ENCODE measurements at places on chromosomes 16 and 17.
A peak's percentile ranks its signal among the peaks of the same experiment; 100 is the strongest.

- peak; percentile 50 for DNase-seq
Measured at GRCh38 chr17:42989726-42990652, 8.2 kb upstream of the RPL27 start.

GRCh38 chr17:30084788-30085187, 31.8 kb upstream of the NSRP1 start:
- DNase-seq = no peak

DNA sequence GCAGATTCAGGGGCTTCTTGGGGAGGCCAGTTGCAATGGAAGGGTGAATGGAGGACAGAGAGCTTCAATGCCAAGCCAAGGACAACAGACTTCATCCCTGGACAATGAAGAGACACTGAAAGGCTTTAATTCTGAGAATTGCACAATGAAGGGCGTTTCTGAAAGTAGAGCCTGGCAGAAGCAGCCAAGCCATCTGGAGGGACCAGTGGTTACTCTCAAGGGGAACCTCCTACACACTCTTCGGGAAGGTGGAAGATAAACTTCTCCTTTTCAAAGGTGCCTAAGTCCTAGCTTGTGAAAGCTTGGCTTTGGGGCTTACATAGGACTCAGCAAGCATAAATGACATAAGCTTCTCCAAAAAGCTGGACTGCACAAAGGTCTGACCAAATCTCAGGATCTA, 6.2 kb upstream of the CES1 start:
- no peak for DNase-seq

- DNase-seq = peak; percentile 97
Measured at GRCh38 chr17:31489295-31490018, 98.0 kb downstream of the RAB11FIP4 start.

GRCh38 chr17:45146890-45147580, 1.2 kb upstream of the HEXIM1 start:
- DNase-seq = peak; percentile 66

DNA sequence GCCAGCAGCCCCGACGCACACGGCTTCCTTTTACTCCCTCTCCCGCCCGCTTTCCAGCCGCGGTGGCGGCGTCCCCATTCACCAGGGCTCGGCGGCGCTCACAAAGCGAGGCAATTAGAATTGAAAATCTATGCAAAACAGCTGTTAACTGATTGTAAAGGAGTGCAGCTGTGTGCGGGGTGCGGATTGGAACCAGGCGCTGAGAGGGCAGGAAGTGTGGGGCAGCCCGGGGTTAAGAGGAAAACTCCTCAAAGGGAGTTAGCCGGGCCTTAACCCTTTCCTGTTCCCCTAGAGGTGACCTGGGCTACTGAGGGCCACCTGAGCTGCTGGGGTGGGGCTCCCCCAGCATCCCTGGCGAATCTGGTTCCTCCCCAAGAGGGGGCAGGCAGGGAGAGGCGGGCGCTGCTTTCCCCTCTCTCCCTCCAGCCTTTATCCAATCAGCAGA, 5.8 kb upstream of the GSE1 start:
- no peak for DNase-seq

DNA sequence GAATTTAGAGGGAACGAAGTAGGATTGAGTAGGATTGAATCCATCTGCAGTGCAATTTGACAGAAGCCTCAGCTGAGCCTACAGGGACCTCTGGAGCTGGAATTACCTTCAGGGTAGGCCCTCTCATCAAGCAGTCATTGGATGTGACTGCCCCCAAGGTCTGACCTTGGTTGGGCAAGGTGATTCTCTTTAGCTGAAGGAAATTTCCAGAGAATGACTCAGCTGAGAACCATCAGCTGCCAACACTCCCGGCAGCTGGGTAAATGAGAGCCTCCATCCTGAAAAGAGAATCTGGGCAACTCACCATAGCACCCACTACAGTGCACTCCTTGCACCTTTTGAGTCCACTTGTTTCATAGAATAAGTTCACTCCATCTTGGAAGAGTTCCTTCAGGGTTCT, 113.5 kb upstream of the MED13 start:
- no peak for DNase-seq

GRCh38 chr17:51184124-51184523, 17.9 kb downstream of the NME2 start:
- DNase-seq = no peak

- DNase-seq = peak; percentile 77
Measured at GRCh38 chr17:75764711-75765421, at the start of gene GALK1. GALK1 (minus strand) TSS chr17:75765192; CDS start chr17:75765136, 56 bp downstream.

- no peak for DNase-seq
Measured at GRCh38 chr16:27430923-27431484, 29.0 kb downstream of the IL21R start.

DNA sequence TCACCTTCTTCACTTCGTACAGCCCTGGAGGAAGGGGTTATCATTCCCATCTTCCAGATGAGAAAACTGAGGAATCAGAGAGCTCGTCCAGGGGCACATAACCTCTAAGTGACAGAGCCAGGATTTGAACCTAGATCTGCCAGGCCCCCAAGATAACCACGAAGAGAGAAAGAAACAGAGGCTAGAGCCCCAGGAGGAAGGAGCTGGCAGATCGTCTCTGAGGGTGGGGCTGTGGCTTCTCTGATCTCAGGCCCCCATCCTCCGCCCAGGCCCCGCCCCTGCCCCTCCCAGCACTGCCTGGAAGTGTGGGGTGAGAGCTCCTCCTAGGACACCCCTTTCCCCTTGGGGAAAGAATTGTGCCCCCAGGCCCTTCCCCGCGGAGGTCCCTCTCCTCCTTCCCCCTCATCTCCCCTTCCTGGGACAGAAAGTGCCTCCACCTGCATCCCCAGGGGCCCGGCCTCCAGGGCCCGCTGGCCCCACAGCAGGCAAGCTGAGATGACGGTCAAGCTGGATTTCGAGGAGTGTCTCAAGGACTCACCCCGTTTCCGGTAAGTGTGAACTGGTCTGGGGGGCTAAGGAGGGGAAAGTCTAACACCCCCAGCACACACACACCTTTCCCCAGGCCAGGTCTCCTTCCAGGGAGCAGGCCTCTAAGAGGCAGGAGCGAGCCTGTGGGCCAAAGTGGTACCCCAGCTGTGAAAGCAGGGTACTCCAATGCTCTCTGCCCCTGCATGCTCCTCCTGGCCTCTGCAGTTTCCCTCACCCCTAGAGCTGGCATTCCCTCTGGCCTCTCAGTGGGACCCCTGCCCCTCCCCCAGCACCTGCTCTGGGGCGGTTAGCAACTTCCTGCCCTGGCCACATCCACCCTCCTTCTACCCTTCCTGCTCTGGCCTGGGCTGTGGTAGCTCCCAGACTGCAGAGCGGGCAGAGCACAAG, at the start of gene ACAP1:
ACAP1 (plus strand) TSS at position 290 of the 936 bp plus-strand sequence; CDS start at position 496, 206 bp downstream.
- DNase-seq = no peak

- DNase-seq = no peak
Measured at GRCh38 chr16:87201052-87201451, 116.1 kb downstream of the C16orf95 start.

DNA sequence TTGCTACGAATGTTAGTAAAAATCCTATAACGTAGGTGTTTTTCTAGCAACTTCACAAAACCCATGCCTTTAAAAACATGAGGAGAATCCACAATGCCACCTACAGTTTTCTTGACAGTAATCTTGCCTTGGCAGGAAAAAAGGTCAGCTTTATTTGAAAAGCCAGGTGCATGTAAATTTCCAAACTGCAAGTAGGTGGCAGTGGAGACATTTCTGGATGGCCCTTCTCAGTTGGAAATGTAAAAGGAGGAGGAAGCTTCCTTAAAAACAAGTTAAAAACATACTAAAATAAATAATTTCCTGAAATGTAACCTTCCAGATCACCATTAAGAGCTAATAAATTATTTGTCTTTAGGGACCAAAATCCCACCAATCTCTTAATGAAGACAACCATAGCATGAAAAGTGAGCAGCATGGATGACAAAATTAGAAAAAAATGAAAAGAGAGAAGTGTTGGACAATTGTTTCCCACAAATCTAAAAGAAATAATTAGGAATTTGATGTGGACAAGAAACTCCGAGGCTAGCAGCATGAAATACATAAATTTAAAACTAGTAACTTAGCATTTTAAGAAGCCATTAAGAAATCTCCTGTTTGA, 152.2 kb downstream of the SNX11 start:
- DNase-seq = peak; percentile 74

DNA sequence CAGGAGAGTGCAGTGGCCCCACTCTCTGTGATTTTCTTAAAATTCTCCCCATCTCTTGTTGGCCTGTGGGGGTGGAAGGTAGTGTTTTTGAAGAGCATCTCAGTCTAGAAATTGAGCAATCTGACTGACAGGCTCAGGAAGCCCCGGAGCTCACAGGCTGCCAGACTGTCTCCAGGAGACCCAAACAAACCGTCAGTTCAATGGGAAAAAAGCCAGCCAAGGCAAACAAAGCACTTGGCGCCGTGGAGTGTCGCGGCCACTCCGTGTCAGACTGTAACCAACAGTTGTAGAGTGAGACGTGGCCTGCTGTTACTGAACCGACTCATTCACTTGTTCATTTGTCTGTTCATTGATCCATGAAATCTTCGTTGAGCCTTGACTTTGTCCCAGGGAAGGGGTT, 33.7 kb downstream of the RGS9 start:
- DNase-seq = no peak

DNA sequence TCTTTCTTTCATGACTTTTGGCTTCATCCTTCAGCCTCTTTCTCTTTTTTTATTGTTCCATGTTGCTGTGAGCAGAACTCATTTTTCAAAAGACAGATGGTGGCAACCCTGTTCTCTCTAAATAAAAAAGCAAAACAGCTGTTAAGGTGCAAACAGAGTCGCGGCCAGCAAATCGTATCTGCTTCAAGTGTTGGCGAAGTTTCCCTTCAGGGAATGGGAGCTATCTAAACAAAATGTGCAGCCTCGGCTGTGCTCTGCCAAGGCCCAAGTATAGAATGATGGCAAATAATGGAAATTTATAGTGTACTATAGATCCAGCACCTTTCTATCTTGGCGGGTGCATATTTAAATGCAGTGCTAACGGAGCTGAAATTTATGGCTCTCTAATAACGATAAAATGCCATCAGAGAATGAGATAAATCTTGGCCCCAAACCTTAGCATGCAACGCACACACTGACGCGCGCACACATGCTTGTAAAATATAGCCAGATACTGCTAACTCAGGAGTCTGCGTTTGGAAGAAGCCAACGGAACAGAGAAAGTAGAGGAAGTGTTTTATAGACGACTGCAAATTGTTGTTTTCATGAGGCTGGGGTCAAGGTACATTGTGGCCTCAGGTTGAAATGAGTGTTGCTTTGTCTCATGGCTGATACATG, 315.5 kb upstream of the RBFOX1 start:
- DNase-seq = no peak

GRCh38 chr16:1197237-1197866, 27.7 kb downstream of the TPSG1 start:
- DNase-seq = no peak

GRCh38 chr16:19841184-19841583, 43.5 kb downstream of the GPRC5B start:
- DNase-seq = no peak

DNA sequence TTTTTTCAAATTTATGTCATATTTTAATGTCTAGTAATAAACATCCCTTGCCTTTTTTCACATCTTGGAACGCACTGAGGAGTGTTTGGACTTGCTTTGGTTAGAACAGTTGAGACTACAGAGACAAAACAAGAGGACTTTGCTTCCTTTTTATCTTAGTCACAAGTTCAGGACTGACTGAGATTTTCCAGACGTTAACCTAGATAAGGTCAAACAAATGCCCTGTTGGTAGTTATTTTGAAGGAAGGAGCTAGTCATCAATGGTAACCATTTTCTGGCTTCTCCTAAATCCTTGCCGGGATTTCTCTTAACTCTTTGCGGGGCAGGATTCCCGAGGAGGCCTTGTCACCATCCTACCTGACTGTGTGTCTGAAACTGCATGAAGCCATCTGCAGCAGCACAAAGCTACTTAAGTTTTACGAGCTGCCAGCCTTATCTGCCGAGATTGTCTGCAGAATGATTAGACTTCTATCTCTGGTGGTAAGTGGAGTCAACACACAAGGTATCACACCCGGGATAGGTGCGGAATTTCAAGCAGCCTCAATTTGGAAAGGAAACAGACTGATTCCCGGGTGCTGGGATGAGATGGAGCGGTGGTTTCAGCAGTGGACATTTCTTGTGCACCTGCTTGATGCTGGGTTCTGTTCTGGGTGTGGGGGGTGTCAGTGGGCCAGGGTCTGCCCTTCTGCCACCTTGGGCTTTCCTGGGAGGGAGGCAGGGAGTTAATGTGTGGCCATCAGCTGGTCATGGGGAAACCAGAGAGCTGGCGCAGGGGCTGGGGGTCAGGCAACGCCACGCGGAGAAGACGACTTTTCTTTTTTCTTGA, 48.3 kb downstream of the RNF213 start:
- no peak for DNase-seq

GRCh38 chr17:21200590-21201297, 13.2 kb downstream of the TMEM11 start:
- no peak for DNase-seq

DNA sequence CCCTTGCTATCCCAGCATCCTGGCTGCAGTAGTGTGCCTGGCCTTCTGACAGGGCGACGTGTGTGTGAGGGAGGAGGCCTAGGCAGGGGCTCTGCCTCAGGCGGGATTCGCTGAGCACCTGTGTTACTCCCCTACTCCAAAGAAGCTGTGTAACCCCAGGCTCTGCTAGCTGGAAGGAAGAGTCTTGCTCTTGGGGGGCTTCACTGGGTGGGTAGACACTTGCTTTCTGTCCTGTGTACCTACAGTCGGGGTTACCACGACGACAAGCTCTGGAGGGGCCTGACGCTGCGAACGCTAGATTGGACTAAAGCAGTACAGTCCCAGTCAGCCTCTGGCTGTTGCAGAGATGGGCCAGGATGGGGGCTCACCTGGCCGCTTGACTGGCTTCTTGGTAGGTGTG, 9.5 kb downstream of the EXOC7 start:
- no peak for DNase-seq

Measured in HT-29 (cell line).